ENCODE measurements at places on chromosomes 7 and 10. TPM values are rescaled to one million over a fixed set of nuclear protein-coding genes. Genes with fewer than 3 reads are reported as not detected.

Gene ANKRD61
- 0.15 TPM for polyA plus RNA-seq

Gene ANTXRL
- not detected for polyA plus RNA-seq

Gene CTTNBP2
- polyA plus RNA-seq: 6.7 TPM

Gene DNA2
- 1.9 TPM for polyA plus RNA-seq

Gene NKX1-2
- polyA plus RNA-seq: not detected

Gene GJD4
- not detected for polyA plus RNA-seq

Gene PAOX
- polyA plus RNA-seq: 2.1 TPM

Gene OPTN
- polyA plus RNA-seq: 85.9 TPM

Gene TRIM50
- polyA plus RNA-seq: 0.24 TPM

Gene CDHR3
- polyA plus RNA-seq: 3.5 TPM

Gene PNLIP
- polyA plus RNA-seq: 3.2 TPM

Gene ARHGEF35
- polyA plus RNA-seq: 14.8 TPM

Gene HOGA1
- polyA plus RNA-seq: 0.05 TPM

Gene FAM25A
- not detected for polyA plus RNA-seq

Gene MUC12
- 1.9 TPM for polyA plus RNA-seq

Gene GHITM
- 101 TPM for polyA plus RNA-seq

Gene MSMB
- polyA plus RNA-seq: not detected

Gene NRCAM
- 1.3 TPM for polyA plus RNA-seq

Gene CCDC3
- 74.7 TPM for polyA plus RNA-seq

Gene LOXL4
- polyA plus RNA-seq: 32.9 TPM

Gene PLXNA4
- 5.1 TPM for polyA plus RNA-seq

Gene FHIP2A
- 11.9 TPM for polyA plus RNA-seq

Gene HTRA1
- 947 TPM for polyA plus RNA-seq

Gene CTAGE8
- not detected for polyA plus RNA-seq

Gene MYL7
- polyA plus RNA-seq: 1.5 TPM

Gene HTR7
- polyA plus RNA-seq: 1.00 TPM

Gene TSPAN33
- 9.3 TPM for polyA plus RNA-seq

Gene TMEM236
- 0.12 TPM for polyA plus RNA-seq

Gene ACSL5
- polyA plus RNA-seq: 10.8 TPM

Gene XPNPEP1
- polyA plus RNA-seq: 27.2 TPM
